ENCODE measurements at places on chromosomes 2 and 18.

- DNase-seq, result no peak
Measured at GRCh38 chr2:96374211-96374951, 38.8 kb downstream of the NCAPH start.

DNA sequence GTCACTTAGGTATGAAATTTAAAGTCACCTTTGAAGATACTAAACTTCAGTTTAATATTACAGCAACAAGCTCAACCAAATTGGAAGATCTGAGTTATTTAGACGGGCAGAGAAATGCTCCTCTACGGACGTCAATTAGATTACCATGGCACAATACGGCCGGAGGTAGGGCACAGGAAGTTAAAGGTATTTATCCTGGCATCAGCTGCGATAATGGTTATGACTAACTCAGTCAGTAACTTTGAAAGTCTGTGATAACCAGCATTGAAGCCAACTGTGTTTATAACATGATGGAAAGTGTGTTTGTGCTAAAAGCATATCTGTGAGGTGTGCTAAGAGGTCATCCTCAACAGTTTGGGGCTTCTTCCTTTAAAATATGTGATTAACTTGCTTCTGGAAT lies 117.3 kb downstream of the WDSUB1 start:
- no peak for DNase-seq

GRCh38 chr2:82599021-82599420 lies 1860.1 kb downstream of the SUCLG1 start:
- no peak for DNase-seq

DNA sequence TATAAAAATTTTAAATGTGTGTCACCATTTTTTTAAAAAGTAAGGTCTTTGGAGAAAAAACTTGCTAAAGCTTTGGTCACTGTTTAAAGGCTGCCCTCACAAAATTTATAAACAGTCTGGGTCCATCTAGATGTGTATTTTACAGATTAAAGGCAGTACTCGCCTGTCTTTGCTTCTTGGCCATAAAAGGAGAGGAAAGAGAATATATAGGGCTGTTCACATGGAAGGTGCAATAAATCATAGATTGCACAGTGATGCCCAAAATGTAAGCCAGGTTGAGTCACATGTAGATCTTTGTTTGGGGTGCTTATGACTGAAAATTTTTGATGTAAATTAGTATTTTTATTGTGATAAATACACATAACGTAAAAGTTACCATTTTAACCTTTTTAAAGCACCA lies 55.6 kb downstream of the MTCL1 start:
- DNase-seq, result no peak

DNA sequence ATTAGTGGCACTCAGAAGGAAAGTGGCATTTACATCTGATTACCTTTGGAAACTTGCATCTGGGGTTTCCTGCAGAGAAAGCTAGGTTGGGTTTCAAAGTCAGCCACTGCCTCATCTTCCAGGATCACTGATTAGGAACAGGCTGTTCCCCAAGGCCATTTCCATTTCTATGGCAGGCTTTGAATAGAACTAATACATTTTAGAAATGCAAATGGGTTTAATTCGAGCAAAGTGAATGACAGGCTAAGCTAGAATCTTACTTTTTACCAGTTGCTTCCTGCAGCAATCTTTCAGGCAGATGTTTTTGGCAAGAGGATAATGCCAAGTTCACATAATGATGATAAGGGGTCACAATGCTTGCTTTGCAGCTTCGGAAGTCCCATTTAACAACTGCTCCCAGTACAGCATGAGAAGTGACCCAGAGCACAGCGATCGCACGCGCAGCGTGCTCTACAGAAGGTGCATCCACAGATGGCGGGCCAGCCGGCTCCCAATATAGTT lies 336.7 kb downstream of the LPIN1 start:
- DNase-seq, result no peak

DNA sequence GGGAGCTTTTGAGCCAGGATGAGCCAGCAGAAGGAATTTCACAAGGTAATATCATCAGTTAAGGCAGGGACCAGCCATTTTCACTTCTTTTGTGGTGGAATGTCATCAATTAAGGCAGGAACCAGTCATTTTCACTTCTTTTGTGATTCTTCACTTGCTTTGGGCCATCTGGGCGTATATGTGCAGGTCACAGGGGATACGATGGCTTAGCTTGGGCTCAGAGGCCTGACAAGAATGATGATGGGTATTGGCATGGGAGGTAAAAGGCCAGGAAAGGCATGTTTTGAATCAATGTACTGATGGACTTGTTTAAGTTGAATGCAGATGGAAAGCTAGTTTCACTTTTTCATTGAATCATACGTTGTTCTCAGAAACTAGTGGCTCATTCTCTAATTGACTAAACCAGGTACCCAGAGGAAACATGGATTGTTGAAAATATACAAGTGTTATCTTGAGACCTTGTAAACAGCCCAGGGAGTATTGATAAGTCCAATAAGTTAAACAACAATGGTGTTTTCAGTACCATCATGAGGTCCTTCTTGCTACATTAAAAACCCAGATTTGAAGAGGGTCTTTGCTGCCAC lies 1672.5 kb upstream of the DDX18 start:
- no peak for DNase-seq

- no peak for DNase-seq
Measured at GRCh38 chr2:6692056-6692455, 173.7 kb downstream of the CMPK2 start.

DNA sequence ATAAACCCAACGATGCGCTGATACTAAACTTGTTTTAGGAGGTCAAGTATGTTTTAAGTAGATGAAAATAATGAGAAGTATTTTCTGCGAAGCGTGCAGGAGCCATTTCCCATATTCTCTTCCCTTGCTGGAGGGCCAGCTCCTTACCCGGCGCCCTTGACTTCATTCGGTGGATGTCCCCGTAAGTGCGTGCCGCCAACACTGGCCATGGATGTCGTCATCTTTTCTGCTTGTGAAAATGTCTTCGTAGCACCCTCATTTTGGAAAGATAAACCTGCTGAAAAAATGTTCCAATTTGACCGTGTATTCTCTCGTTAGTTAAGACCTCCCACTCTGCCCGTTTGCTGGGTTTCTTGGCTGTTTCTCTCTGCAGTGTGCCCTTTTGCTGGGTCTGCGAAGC lies 127.5 kb downstream of the RTP5 start:
- no peak for DNase-seq

DNA sequence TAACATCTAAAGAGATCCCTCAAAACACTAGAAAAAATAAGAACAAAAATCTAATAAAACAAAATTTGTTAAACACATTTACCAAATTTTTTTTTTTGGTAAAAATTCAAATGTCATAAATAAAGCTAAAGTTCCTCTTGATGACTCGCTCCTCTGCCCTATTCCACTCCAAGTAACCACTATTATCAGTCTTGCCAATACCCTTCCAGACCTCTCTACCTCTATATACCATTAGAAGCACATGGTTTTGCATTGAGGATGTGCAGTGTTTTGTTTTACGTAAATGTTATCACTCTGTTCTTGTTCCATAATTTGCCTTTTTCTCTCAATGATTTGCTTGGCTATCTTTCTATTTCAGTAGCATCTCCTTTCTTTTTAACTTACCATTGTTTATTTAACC lies 10.9 kb downstream of the IL1B start:
- no peak for DNase-seq

DNA sequence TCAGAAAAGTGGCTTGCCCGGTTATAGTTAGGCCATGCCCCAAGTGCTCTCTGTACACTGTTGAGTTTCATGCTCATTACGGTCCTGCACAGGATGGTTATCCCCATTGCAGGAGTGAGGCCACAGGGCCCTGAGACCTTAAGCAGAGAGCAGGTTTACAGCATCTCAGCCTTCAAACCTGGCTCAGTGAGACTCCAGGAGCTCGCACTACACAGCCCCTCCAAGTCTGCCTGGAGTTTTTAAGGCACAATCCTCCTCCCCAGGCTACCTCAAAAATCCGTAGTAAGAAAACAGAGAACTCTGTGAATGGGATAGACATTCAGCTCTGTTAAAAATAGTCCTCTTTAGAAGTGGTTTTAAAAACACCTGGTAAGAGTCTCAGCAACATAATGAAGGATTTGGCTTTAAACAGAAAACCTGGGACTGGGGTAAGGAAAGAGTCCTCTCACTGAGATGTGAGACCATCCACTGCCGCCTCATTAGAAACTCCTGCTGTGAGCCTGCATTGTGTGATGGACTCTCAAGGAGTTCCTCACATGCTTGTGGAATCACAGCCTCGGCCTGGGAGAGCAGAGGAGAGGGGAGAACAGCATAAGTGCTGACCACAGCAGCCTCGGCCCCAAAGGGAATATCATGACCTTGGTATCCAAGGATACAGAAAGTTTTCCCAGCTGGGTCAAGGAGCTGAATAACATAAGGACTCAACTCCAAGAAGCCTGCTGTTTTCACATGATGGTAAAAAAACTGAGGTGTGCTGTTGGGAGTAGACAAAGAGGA lies 214.8 kb downstream of the ATAD2B start:
- DNase-seq, result no peak
